ENCODE measurements at places on chromosomes 1 and 21. TPM values are rescaled to one million over a fixed set of nuclear protein-coding genes. Genes with fewer than 3 reads are reported as not detected.

DNA sequence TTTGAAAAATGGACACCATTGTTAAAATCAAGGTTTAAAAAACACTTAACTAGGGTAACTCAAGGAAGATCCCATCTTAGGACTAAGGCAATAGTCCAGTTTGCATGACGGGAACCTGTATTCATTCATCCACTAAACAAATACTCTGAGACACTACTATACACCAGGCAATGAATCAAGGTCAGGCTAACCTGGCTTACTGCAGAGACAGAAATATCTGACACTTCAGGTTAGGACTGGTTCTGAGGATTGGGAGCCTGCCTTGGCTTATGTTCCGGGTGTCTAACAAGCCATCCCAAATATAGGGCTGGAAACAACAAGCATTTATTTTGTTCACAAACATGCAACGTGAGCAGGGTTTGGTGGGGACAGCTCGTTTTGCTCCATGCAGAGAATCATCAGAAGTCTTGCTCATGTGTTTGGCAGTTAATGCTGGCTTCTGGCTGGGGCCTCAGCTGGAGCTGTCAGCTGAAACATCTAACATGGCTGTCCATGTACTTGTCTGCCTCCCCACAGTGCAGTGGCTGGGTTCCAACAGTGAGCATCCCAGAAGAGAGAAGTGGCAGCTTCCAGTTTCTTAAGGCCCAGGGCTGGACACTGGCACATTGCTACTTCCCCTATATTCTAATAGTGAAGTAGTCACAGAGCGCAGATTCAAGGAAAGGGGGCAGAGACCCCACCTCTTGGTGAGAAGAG is 37.0 kb upstream of the CAMK1G start:
- no peaks in the 10 kb centered on the region for H3K4me1 ChIP-seq
- H3K27ac ChIP-seq, result no peak overlapping the region
- H3K27me3 ChIP-seq, result peaks cover 10% of the 10 kb centered on the region
- DNase-seq, result no peak
- H3K36me3 ChIP-seq, result no peaks in the 10 kb centered on the region
- H3K4me3 ChIP-seq, result no peak overlapping the region

- no peak for DNase-seq
- no peak overlapping the region for H3K4me3 ChIP-seq
- H3K27me3 ChIP-seq, result no peaks in the 10 kb centered on the region
- H3K36me3 ChIP-seq, result no peaks in the 10 kb centered on the region
- H3K4me1 ChIP-seq, result peaks cover 2% of the 10 kb centered on the region
- no peak overlapping the region for H3K27ac ChIP-seq
Measured at GRCh38 chr1:42368096-42368795, 12.3 kb upstream of the RIMKLA start.

GRCh38 chr1:211680752-211681327 is 5.4 kb upstream of the NEK2 start:
- peak overlapping the region; percentile 69 for H3K27ac ChIP-seq
- no peak overlapping the region for H3K4me3 ChIP-seq
- DNase-seq, result peak; percentile 83
- H3K4me1 ChIP-seq, result peaks cover 9% of the 10 kb centered on the region
- no peaks in the 10 kb centered on the region for H3K27me3 ChIP-seq
- no peaks in the 10 kb centered on the region for H3K36me3 ChIP-seq

- H3K27me3 ChIP-seq, result no peaks in the 10 kb centered on the region
- no peak for DNase-seq
- no peak overlapping the region for H3K27ac ChIP-seq
- peaks cover 20% of the 10 kb centered on the region for H3K4me1 ChIP-seq
- H3K4me3 ChIP-seq, result no peak overlapping the region
Measured at GRCh38 chr1:116984406-116985160, 17.0 kb upstream of the CD101 start.

DNA sequence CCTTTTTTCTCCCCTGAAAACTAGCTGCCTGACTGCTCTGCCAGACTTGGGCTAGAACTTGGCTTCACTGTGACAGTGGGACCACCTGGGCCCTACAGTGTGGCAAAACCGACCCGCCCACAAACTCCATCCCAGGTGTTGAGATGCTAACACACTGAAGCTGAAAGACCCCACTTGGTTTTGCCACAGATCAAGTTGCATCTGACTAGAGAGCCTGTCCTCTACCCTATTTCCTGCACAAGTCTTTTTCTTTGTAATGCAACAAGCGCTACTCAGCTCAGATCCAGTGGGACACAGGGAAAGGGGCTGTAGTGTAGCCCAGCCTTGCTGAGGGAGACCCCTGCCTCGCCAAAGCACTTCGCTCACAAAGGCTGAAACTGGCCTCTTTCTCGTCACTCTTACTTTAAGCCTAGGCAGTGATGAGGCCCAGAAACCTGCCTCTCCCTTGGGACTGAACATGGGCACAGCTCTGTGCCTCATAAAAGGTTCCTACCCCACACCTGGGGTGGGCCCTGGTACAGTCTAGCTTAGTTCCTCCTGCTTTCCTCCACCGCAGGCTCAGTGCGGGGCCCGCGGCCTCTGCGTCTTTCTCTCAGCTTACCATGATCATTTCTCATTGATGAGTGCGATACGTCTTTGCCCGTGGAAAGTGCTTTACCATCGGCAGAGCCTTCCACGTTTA is 9.7 kb downstream of the ALPL start:
- H3K27me3 ChIP-seq, result peaks cover 3% of the 10 kb centered on the region
- no peak overlapping the region for H3K4me3 ChIP-seq
- no peaks in the 10 kb centered on the region for H3K36me3 ChIP-seq
- no peak overlapping the region for H3K27ac ChIP-seq

DNA sequence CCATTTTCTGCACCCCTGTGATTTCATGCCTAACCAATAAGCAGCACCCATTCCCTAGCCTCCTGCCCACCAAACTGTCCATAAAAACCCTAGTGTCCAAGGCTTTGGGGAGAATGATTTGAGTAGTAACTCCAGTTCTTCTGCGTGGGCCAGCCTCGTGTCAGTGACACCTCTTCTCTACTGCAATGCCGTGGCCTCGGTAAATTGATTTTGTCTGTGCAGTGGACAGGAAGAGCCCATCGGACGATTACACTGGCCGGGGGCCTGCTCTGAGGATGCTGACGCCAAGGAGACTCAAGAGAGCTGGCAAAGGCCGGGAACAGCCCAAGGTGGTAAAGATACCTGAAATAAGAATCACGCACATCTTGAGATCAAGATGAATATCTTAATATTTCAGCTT is 29.3 kb downstream of the RSPH1 start:
- peaks cover 43% of the 10 kb centered on the region for H3K4me1 ChIP-seq
- H3K27me3 ChIP-seq, result no peaks in the 10 kb centered on the region
- H3K4me3 ChIP-seq, result no peak overlapping the region
- H3K27ac ChIP-seq, result no peak overlapping the region

DNA sequence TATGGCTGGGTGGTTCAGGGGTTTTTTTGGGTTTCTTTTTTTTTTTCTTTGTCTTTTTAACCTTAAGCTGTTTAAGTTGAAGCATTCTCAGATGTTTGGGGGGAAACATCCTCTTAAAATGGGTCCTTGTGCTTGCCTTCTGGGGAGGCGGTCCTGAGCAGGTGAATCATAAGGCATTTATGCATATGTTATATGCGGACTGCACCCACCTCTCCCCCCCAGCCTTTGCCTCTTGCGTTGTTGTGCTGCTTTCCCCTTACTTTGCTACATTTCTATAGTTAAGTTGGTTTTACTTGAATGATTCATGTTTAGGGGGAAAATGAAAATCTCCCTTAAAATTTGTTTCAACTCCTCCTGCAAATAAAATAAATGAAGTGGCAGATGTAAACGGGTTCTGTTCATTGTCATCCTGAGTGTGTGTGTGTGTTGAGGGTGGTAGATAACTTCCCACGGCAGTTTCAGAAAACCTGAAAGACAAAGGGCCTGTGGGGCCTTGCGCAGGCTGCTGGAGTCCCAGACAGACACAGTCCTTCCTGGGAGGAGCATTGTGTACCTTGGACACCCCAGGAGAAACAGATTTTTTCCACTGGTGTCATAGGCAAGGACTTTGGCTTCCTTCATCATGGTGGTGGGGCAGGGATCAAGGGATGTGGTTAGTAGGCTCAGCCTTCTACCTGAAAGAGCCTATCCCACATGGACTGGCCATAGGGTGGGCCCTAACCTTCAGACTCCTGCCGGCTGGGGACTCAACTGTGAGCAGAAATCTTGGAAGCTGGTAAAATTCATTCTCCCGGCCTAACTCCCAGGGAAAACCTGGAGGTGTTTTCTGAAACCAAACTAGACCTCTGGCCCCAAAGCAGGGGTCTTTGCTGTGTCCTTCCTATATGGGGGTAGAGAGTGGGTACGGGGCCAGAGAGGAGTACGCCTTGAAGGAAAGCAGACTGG is 926 bp upstream of the SH3D21 start:
- peaks cover 60% of the 10 kb centered on the region for H3K4me1 ChIP-seq
- H3K27ac ChIP-seq, result peak overlapping the region; percentile 93
- peaks cover 44% of the 10 kb centered on the region for H3K36me3 ChIP-seq
- peak; percentile 76 for DNase-seq
- no peaks in the 10 kb centered on the region for H3K27me3 ChIP-seq
- H3K4me3 ChIP-seq, result peak overlapping the region; percentile 65

GRCh38 chr21:36780861-36781260 is 81.9 kb downstream of the SIM2 start:
- no peaks in the 10 kb centered on the region for H3K36me3 ChIP-seq
- no peaks in the 10 kb centered on the region for H3K27me3 ChIP-seq
- no peak for DNase-seq
- no peak overlapping the region for H3K4me3 ChIP-seq
- H3K27ac ChIP-seq, result no peak overlapping the region

GRCh38 chr1:60151311-60151710 is 77.7 kb upstream of the C1orf87 start:
- no peaks in the 10 kb centered on the region for H3K36me3 ChIP-seq
- H3K4me1 ChIP-seq, result no peaks in the 10 kb centered on the region

- H3K27ac ChIP-seq, result no peak overlapping the region
- no peaks in the 10 kb centered on the region for H3K36me3 ChIP-seq
- no peak overlapping the region for H3K4me3 ChIP-seq
- no peak for DNase-seq
- H3K4me1 ChIP-seq, result no peaks in the 10 kb centered on the region
- H3K27me3 ChIP-seq, result peaks cover 5% of the 10 kb centered on the region
Measured at GRCh38 chr1:119600976-119601375, 47.1 kb downstream of the ZNF697 start.

- no peak overlapping the region for H3K27ac ChIP-seq
- H3K27me3 ChIP-seq, result no peaks in the 10 kb centered on the region
- H3K36me3 ChIP-seq, result no peaks in the 10 kb centered on the region
- no peak for DNase-seq
Measured at GRCh38 chr1:72623299-72623708, 341.0 kb upstream of the NEGR1 start.

GRCh38 chr1:114522264-114522575 is 11.2 kb upstream of the TRIM33 start:
- DNase-seq, result no peak
- H3K36me3 ChIP-seq, result no peaks in the 10 kb centered on the region
- no peaks in the 10 kb centered on the region for H3K4me1 ChIP-seq
- peaks cover 5% of the 10 kb centered on the region for H3K27me3 ChIP-seq
- H3K27ac ChIP-seq, result no peak overlapping the region
- no peak overlapping the region for H3K4me3 ChIP-seq

DNA sequence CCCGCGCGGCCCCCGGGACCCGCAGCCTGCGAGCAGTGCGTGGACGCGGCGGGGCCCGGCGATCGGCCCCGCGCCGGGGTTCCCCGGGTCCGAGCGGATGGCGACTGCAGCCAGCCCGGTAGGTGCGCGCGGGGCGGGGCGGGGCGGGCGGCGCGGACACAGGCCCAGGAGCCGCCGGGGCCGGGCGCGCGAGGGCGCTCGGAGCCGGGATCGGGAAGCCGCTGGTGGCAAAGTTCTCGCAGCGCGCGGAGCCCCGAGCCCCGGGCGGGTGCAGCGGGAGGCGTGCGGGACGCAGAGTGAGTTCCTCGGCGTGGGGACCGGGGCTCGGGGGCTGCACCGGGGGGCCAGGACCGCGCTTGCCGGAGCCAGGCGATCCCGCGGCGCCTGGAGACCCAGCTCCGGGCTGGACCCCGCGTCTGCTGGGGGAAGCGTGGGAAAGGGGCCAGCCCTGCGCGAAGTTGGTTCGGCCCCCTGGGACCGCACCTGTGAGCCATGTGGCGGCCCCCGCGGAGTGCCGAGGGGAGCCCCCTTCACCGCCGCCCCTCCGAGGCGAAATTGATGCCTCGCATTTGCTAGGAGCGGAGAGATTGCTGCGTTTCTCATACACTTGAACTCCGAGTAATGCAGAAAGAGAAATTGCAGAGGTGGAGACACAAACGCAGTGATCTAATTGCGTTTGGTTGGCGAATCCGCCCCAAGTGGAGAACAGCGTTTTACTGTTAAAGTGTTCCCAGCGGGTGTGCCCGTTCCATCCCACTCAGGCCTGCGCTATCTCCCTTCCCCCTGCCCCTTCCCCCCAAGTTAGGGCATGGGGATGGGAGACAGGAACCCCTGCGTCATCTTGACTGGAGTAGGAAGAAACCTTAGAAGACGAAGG is 228.9 kb upstream of the TMEM51 start:
- H3K27me3 ChIP-seq, result peaks cover 46% of the 10 kb centered on the region
- no peak overlapping the region for H3K4me3 ChIP-seq
- H3K4me1 ChIP-seq, result peaks cover 3% of the 10 kb centered on the region
- DNase-seq, result peak; percentile 25
- no peak overlapping the region for H3K27ac ChIP-seq
- no peaks in the 10 kb centered on the region for H3K36me3 ChIP-seq

GRCh38 chr1:113459279-113459678 is 69.0 kb downstream of the MAGI3 start:
- DNase-seq, result no peak
- no peak overlapping the region for H3K27ac ChIP-seq
- H3K27me3 ChIP-seq, result no peaks in the 10 kb centered on the region
- no peak overlapping the region for H3K4me3 ChIP-seq
- peaks cover 8% of the 10 kb centered on the region for H3K36me3 ChIP-seq
- H3K4me1 ChIP-seq, result no peaks in the 10 kb centered on the region

DNA sequence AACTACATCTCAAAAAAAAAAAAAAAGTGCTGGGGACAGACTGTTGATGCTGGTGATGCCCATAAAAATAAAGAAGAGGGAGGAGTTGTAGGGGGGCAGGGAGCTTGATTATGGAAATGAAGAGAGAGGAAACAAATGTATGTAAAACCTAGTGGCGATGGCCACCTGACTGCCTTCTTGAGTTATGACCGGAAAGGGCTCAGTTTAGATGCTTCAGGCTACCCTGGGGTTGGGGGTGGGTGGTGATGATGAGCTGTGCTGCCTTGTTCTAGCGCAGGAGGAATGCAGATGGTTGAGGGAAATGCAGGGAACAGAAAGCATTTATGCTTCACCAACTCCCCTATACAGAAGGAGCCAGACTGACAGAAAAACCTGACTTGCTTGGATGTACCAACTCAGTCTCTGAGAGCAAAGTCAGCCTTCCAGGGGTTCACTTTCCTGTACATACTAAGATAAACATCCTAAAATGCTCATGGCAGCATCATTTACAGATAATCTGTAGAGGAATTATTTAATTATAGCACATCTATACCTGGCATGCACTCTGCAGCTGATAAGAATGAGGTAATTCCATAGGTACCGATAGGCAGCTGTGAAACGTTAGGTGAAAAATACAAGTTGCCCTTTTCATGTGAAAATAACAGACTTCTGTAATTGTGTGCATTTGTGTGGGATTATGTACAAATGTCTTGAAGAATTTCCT is 8.0 kb upstream of the BCAR3 start:
- H3K4me3 ChIP-seq, result no peak overlapping the region
- peaks cover 17% of the 10 kb centered on the region for H3K4me1 ChIP-seq
- DNase-seq, result no peak
- H3K36me3 ChIP-seq, result no peaks in the 10 kb centered on the region
- peaks cover 13% of the 10 kb centered on the region for H3K27me3 ChIP-seq

MEGF6 gene
- 6.8 TPM for total RNA-seq

RNU1-3 gene
- 1,409 TPM for total RNA-seq

KCNE2 gene
- not detected for total RNA-seq

TCHHL1 gene
- not detected for total RNA-seq

NHLH2 gene
- total RNA-seq, result not detected

PRR9 gene
- total RNA-seq, result not detected

TUFT1 gene
- total RNA-seq, result 3.0 TPM

PRRX1 gene
- not detected for total RNA-seq

PADI6 gene
- total RNA-seq, result not detected

C1orf210 gene
- not detected for total RNA-seq
